ENCODE measurements at places on chromosomes 1 and 21. TPM values are rescaled to one million over a fixed set of nuclear protein-coding genes. Genes with fewer than 3 reads are reported as not detected.

Gene OR2T1
- total RNA-seq = not detected

Gene GBP7
- not detected for total RNA-seq

Gene DDX59
- total RNA-seq = 35.9 TPM

Gene CLDN19
- not detected for total RNA-seq

Gene COL24A1
- total RNA-seq = 0.15 TPM

Gene SLAMF6
- not detected for total RNA-seq

- no peaks in the 10 kb centered on the region for H3K4me1 ChIP-seq
- no peak overlapping the region for H3K27ac ChIP-seq
- H3K27me3 ChIP-seq = no peaks in the 10 kb centered on the region
- H3K4me3 ChIP-seq = no peak overlapping the region
Measured at GRCh38 chr21:15895142-15896106, 165.6 kb downstream of the USP25 start.

- no peak overlapping the region for H3K27ac ChIP-seq
- H3K27me3 ChIP-seq = peaks cover 6% of the 10 kb centered on the region
- H3K4me1 ChIP-seq = no peaks in the 10 kb centered on the region
- no peaks in the 10 kb centered on the region for H3K36me3 ChIP-seq
- DNase-seq = no peak
- H3K4me3 ChIP-seq = no peak overlapping the region
Measured at GRCh38 chr1:110645821-110646735, 28.7 kb downstream of the KCNA3 start.

DNA sequence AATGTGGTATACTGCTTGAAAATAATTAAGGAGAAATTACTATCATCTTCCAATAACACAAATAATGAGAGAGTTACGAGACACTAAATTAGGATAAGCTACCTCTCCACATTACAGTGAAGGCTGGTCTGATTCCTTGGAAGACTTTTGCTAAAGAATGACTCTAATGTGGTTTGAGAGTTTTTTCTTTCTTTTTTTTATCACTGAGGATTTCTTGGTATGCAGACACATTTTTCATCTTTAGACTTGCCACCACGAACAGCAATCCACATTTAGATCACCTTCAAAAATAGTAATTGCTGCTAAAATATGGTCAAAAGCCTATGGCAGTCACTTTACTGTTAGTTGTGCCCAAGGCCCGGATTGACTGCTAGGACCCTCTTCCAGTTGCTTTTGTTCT lies 16.6 kb upstream of the TMEM35B start:
- H3K36me3 ChIP-seq = peaks cover 12% of the 10 kb centered on the region
- no peak for DNase-seq
- no peaks in the 10 kb centered on the region for H3K27me3 ChIP-seq
- H3K27ac ChIP-seq = no peak overlapping the region

- no peak overlapping the region for H3K27ac ChIP-seq
- H3K4me3 ChIP-seq = no peak overlapping the region
- DNase-seq = no peak
Measured at GRCh38 chr1:10160907-10161490, 49.4 kb upstream of the KIF1B start.

GRCh38 chr1:1988061-1988945 lies 15.3 kb downstream of the CFAP74 start:
- H3K36me3 ChIP-seq = no peaks in the 10 kb centered on the region
- H3K4me3 ChIP-seq = no peak overlapping the region
- no peak overlapping the region for H3K27ac ChIP-seq
- peaks cover 35% of the 10 kb centered on the region for H3K27me3 ChIP-seq
- no peaks in the 10 kb centered on the region for H3K4me1 ChIP-seq

- no peak for DNase-seq
- H3K36me3 ChIP-seq = no peaks in the 10 kb centered on the region
- no peak overlapping the region for H3K4me3 ChIP-seq
- peaks cover 32% of the 10 kb centered on the region for H3K4me1 ChIP-seq
Measured at GRCh38 chr1:179021873-179022272, 3.8 kb upstream of the FAM20B start.

DNA sequence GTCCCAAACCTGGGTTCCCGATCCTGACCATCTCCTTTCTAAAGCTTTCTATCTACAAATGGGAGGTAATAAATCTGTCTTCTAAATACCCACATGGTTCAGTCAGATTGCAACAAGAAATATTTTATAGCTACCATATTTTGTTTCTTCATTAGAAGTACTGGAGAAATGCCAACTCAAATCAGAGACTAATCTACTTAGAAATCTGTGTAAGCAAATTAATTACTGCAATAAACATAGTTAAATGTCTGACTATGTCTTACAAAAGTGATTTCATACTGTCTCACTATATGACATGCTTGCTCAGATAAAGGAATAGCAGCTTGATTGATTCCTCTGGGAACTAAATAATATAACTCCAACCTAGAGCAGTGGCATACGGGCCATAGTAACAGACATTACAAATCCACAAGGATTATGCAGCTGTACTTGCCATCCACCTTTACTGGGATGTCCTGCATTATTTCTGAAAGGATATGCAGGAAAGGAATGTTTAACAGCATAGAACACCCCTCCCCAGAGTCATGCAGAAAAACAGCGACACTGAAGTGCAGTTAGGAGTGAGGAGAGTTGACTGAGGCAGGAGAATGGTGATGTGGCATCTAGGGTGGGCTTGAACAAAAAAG lies 80.3 kb downstream of the PCNX2 start:
- H3K4me3 ChIP-seq = no peak overlapping the region
- no peak for DNase-seq
- no peaks in the 10 kb centered on the region for H3K36me3 ChIP-seq
- H3K27me3 ChIP-seq = no peaks in the 10 kb centered on the region
- H3K27ac ChIP-seq = no peak overlapping the region
- no peaks in the 10 kb centered on the region for H3K4me1 ChIP-seq

GRCh38 chr1:1359308-1359663 lies 931 bp upstream of the MXRA8 start:
- peaks cover 29% of the 10 kb centered on the region for H3K4me1 ChIP-seq
- no peaks in the 10 kb centered on the region for H3K27me3 ChIP-seq
- no peaks in the 10 kb centered on the region for H3K36me3 ChIP-seq
- no peak for DNase-seq
- H3K27ac ChIP-seq = no peak overlapping the region

DNA sequence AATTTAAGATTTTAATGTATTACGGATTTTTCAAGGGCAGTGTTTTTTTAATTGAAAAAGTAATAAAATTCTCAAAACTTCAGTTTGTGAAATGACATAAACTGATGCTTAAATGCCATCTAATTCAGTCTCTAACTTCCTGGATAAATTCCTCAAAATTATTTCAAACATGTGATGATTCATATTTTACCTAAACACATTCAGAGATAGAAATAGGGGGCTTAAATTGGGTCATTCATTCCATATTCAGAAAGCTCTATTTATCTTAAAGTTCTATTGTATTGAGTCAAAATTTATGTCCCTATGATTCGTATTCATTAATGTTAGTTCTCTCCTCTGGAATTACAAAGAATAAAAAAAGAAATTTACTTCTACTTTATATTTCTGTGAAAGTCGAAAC lies 713.6 kb upstream of the CHRM3 start:
- H3K4me3 ChIP-seq = no peak overlapping the region
- no peaks in the 10 kb centered on the region for H3K27me3 ChIP-seq
- no peak for DNase-seq

DNA sequence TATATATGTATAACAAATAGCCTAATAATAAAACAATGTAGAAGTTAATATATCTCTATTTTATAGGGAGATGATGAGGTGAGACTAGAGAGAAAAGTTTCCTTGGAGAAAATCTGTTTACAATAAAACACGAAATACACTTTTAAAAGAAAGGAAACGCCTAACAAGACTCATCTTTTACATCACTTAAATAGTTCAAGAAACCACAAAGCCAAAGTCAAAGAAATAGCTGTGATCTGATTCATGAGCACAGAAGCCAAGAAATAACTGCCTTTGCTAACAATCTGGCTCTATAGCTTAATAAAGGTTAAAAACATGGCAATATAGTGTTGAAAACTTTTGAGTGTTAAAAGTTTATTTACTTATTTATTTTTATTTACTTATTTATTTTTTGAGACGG lies 61.5 kb downstream of the TOR3A start:
- no peaks in the 10 kb centered on the region for H3K36me3 ChIP-seq
- no peaks in the 10 kb centered on the region for H3K27me3 ChIP-seq
- H3K27ac ChIP-seq = peak overlapping the region; percentile 94
- H3K4me1 ChIP-seq = peaks cover 45% of the 10 kb centered on the region

- H3K4me1 ChIP-seq = peaks cover 11% of the 10 kb centered on the region
- peaks cover 19% of the 10 kb centered on the region for H3K36me3 ChIP-seq
- no peak for DNase-seq
- peak overlapping the region; percentile 99 for H3K4me3 ChIP-seq
- H3K27me3 ChIP-seq = no peaks in the 10 kb centered on the region
- peak overlapping the region; percentile 96 for H3K27ac ChIP-seq
Measured at GRCh38 chr1:40257313-40257687, 736 bp upstream of the ZMPSTE24 start.

DNA sequence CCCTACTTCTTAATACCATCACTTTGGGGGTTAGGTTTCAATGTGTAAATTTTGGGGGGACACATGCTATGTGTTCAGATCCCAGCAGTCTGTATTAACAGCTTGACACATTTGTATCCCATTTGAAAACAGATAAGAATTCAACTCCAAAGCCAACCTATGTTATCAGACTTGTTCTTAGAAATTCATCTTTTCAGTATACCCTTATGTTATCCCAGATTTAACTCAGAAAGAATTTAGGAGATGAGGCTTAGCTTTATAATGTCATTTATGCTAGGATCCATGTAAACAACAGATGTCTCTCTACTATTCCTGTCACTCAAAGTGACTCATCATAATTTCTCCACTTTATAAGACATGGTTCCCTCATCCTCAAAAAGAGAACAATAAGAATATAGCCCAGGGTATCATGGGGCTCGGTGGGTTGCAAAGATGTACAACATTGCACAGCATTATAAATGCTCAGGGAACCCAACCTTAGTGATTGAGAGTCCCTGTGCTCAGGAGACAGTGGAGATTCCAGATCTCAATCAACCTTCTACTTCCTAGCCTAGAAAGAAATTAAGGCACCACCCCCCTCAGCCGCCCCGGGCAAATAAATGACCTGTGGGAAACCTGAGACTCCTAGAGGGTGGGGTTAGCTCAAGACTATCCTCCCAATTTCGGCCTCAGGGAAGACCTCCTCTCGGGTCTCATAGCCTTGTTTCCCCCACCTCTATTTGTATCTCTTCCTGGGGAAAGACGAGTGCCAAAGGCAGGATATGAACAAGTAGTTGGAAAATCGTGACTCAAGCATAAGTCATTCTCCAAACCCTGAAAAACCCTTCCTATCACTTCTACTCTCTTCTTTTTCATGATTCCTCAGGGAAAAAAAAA lies 265.1 kb upstream of the CAMK1G start:
- peaks cover 28% of the 10 kb centered on the region for H3K4me1 ChIP-seq
- H3K36me3 ChIP-seq = no peaks in the 10 kb centered on the region
- H3K27ac ChIP-seq = peak overlapping the region; percentile 66
- DNase-seq = peak; percentile 59
- no peaks in the 10 kb centered on the region for H3K27me3 ChIP-seq

- H3K4me3 ChIP-seq = no peak overlapping the region
- no peak for DNase-seq
- H3K4me1 ChIP-seq = no peaks in the 10 kb centered on the region
- no peaks in the 10 kb centered on the region for H3K27me3 ChIP-seq
- H3K36me3 ChIP-seq = no peaks in the 10 kb centered on the region
Measured at GRCh38 chr1:61520401-61520800, 204.5 kb downstream of the TM2D1 start.

All from PC-9 (cell line).